GM23248 (cell line): ENCODE measurements at places on chromosomes 3 and 15.

DNA sequence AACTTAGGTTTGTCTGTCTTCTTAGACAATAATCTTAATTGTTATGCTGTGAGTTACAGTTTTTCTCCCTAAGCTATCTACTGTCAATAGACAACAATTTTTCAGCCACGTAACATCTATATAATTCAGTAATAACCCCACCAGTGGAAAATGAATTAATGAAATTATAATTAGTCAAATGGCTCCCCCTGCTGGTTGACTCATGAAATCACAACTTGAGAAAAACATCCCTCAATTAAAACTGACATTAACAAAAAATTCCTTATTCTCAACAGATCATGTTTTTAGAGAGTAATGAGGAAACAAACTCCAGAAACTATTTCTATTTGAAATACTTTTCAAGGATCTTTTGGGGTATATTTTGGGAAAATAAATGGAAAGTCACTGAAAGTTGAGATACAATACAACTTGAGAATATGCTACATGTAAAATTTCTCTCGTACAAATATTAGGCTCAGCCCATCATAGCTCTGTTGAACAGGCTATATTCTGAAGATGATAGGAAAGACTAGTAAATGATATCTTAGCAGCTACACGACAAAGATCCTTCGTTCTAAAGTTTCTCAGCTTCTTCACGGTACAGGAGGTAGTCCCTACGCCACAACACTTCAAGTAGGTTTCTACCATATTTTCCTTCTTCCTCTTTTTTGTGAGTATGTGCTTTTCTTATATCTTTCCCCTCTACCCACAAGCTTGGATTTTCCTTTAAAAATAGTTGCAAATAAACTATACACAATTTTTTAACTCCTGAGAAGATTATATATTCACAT is 20.7 kb downstream of the PPP1R2 start:
- peak; percentile 67 for DNase-seq

- peak; percentile 80 for DNase-seq
Measured at GRCh38 chr3:149512073-149512782, 37.7 kb downstream of the TM4SF4 start.

DNA sequence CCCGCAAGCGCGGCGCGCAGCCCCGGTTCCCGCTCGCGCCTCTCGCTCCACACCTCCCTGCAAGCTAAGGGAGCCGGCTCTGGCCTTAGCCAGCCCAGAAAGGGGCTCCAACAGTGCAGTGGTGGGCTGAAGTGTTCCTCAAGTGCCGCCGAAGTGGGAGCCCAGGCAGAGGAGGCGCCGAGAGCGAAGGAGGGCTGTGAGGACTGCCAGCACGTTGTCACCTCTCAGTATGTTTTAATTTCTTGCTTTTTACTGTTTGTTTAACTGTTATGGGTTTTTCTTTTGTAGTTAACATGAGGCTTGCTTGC is 1525.7 kb downstream of the SI start:
- no peak for DNase-seq

GRCh38 chr15:100125401-100126191 is 216.2 kb downstream of the ADAMTS17 start:
- DNase-seq = no peak

GRCh38 chr3:171777596-171777995 is 32.7 kb downstream of the PLD1 start:
- no peak for DNase-seq

DNA sequence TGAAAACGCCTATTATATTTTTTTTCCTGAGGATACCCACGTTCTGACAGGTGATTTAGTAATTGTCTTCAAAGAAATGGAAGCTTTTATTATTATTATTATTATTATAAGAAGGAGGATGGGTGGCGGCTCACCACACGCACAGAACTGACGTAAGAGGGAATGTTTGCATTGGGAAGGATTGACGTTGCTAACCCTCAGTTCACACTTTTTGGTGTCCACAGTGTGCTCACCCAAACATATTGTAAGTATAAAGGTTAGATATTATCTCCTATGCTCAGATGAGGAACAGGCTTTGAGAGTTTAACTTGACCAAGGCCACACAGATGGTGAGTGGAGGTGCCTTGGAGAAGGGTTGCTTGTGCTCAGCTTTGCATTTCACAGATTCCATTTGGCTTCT is 533.5 kb upstream of the TBL1XR1 start:
- no peak for DNase-seq

GRCh38 chr3:141115789-141116541 is 64.8 kb downstream of the SPSB4 start:
- no peak for DNase-seq

- peak; percentile 5 for DNase-seq
Measured at GRCh38 chr15:59060348-59060747, 44.6 kb upstream of the CCNB2 start.

DNA sequence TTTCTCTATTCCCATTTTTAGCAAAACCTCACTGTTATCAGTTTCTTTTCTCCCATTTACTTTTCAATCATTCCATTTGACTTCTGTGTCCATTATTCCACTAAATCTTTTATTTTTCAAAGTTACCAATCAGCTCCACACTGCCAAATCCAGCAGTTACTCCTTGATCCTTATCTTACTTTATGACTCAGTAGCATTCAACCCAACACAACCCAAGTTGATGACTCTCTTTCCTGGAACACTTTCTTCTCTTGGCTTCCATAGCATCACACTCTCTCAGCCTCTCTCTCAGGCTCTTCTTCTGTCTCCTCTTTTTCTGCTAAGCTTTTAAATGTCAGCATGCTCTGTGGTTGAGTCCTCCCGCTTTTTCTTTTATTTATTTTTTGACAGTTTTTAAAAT is 36.3 kb downstream of the RASGRP1 start:
- peak; percentile 90 for DNase-seq

- no peak for DNase-seq
Measured at GRCh38 chr3:70000563-70001081, 1.1 kb downstream of the SAMMSON start.

GRCh38 chr3:158105710-158106253 is 438 bp downstream of the SHOX2 start:
- peak; percentile 83 for DNase-seq

- peak; percentile 68 for DNase-seq
Measured at GRCh38 chr15:39788108-39788507, 5.5 kb upstream of the FSIP1 start.

DNA sequence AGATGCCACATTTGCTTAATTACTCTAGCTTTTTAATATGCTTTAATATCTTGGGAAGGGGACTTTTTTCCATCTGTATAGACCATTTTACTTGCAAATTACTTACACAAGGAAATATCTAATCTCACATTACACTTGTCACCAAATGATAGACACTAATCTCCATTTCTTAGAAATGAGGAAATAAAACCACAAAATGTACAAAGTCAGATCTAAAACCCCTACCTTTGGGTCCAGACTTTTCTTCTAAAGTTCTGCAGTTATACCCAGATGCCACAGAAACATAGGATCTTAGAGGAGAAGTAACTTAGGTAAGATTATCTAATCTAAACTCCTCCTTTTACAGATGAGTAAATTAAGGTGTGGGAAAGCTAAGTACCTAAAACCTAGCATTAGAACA is 44.3 kb downstream of the CD200R1L start:
- DNase-seq = no peak

DNA sequence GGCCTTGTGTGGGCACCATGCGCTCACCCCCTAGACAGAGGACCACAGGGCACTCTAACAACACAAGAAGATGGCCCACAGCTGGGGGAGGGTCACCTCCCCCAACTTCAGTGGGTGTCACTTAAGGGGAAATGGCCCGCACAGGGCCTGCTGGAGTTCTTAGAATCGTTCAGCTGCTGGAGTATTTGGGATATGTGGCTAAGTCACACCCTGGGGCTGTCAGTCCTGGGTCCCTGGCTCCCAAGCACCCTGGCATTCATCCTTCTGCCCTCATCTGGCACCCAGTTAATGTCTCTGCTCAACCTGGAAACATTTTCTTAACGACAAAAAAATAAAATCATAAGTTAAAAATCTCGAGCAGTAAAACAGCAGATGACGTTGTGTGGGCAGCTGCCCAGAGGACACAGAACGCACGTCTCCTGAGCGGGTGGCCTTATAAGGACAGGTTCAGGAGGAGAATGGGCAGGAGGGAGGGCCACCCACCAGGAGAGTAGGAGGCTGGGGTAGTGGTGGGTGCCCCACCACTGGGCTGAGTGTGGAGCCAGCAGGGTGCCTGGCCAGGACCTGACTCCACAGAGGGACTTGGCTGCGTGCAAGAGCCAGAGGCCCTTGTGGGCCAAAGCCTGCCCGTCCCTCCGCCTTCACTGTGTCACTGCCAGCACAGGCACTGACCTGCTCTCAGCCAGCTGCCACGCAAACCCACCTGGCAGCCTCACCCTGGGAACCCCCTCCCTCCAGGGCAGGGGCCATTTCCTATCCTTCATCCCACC is 11.5 kb downstream of the KBTBD13 start:
- peak; percentile 18 for DNase-seq

DNA sequence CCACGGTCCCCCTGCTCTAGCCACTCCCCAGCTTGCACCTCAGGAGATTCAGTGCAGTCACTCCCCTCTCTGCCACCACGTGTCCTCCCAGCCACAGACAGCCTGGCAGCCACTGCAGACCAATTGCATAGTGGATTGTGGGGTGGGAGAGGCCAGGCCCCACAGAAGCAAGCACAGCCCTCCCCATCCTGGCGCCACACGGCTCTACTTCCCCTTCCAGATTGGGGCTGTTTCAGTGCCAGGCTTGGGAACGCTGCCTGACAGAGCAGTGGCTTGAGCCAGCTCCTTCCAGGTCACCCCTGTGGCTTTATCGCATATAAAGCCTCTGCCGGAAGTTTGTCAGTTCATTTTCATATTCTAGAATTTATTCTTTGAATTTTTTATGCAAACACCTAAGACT is 90.7 kb downstream of the TMEM266 start:
- peak; percentile 28 for DNase-seq
